ENCODE measurements at places on chromosomes 3 and 15.

DNA sequence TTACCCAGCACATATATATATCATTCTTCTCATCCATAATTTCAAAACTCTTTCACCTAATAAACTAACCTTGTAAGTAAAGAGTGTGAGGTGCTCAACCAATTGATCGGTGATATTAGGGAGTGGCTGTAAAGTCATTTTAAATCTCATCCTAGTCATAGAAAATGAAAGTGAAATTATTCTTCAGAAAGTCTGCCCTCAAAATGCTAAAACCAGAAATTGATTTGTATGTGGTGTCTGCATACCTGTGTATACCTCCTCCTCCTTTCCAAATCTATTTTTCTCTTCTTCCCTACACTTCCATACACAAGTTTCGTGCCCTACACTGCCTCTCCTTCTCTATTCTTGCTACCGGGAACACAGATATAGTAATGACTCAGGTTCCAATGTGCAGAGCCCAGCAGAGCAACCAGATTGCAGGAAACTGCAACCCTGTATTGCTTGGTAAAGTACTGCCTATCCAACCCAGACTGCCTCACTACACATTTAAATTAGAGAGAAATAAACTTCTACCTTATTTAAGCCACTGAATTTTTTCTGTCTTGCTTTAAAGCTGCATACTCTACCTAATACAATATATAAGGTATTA is 7.4 kb upstream of the TBC1D5 start:
- no peak for DNase-seq

- DNase-seq: no peak
Measured at GRCh38 chr3:150775001-150775599, 12.1 kb upstream of the SIAH2 start.

DNA sequence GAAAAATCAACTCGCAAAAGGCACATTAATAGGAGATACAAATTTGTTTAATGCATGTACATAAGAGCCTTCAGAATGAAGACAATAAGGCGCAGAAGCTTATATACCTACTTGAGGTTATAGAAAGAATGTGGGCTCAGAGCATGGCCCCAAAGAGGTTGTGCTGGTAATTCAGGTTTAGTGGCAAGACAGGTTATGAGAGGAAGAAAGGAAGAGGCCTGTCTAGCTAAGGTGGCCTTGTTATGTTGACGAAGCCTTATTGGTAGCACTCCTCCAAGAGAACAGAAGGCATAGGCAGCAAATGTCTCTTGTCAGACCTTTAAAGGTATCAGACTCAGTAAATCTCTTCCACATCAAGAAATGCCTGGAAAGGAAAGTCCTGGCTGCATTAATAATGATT is 290.8 kb downstream of the MCTP2 start:
- DNase-seq: no peak

DNA sequence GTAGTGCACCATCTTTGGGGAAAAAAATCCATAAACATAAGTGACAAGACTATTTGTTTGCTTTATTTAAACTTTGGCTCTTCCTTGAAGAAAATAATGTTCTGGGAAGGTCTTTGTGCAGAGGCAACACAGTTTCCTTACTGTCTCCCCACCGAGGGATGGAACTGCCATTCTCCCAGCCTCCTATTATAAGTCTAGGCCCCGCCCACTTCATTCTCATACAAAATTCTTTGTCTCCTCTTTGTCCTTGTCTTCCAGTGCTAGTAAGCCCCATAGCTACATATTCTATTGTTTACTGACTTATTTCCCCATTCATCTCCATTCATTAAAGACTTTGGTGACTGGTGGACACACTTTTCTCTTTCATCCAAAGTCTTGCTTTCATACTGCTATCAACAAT is 316.5 kb upstream of the ROBO2 start:
- DNase-seq: no peak

GRCh38 chr3:9411302-9411701 is 13.9 kb downstream of the SETD5 start:
- no peak for DNase-seq

DNA sequence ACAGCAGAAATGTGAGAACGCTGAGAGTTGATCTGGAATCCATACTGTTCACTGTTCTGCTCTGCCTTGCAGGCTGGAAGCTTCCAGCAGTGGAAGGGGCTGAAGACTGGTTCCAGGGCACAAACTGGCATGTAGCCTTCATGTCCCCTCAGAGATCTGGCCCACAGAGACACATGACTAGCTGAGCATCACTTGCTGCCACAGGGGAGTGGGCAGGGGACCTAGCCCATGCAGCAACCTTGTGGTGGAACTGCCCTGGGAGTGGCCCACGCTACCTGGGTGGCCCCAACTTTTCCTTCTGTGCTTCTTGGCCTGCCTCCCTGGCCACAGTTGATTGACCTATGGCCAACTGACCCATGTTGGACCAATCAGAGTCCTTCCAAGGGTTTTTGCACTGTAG is 98.1 kb downstream of the TPRA1 start:
- DNase-seq: no peak

DNA sequence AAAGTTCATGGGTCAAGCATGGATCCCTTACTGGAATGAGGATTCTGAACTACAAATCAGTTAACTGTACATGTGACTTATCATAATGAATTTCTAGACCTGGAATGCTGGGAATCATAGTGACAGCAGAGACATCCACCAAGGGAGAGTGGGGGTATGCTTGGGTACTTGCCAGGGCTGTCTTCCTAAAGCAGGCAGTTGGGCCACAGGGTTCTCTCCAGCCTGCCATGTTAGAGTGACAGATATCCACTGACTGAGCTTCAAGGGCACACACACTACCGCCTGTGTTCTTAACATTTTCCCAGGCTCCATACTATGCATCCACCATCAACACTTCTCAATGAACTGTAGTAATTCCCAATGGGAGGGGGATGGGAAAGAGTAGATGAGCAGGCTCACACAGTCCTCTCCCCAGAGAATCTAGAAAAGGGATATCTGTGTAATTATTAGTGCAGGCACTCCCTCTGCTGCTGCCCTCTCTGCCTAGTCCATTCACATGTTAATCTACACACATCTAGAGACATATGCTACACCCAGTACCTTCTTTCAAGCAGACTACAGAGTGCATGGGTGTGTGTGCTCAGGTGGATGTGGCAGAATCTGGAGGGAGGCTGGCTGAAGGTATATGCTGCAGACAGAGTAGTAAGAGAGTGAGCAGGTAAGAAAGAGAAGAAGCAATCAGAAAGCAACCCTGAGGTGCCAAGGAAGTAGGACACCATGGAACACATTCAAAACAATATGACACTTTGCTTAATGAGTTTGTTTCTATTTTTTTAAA is 3.7 kb downstream of the FSTL1 start:
- no peak for DNase-seq

GRCh38 chr3:52838561-52839267 is 3.9 kb upstream of the MUSTN1 start:
- no peak for DNase-seq

DNA sequence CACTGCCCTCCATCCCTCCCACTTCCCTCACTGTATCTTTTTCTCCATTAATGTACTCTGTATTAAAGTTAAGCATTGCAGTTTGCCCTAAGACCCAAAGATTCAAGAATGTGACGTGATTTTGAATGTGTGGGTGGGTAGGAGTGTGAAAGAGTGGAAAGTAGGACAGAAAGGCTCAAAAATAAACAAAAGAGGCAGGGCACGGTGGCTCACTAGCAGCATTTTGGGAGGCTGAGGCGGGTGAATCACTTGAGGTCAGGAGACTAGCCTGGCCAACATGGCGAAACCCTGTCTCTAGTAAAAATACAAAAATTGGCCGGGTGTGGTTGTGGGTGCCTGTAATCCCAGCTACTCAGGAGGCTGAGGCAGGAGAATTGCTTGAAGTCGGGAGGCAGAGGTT is 18.4 kb downstream of the TFRC start:
- DNase-seq: no peak

GRCh38 chr15:42140383-42141070 is 15.9 kb downstream of the PLA2G4F start:
- no peak for DNase-seq

DNA sequence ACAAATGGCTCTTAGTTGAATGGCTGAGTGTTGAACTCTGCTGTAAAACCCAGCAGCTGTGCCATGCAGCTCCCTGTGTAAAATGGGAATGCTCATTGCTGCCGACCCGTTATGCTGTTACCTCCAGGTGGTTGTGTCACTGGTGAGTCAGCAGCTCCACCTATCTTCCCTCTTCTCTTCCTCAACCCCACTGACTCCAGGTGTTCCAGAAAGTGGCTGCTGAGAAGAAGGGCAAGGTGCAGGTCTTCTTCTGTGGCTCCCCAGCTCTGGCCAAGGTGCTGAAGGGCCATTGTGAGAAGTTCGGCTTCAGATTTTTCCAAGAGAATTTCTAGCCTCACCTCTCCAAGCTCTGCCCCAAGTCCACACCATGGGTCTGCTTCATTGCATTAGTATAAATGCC is 41.9 kb downstream of the NOX5 start:
- no peak for DNase-seq

GRCh38 chr3:49415931-49416601 is 3.8 kb downstream of the TCTA start:
- DNase-seq: no peak

GRCh38 chr15:34025252-34025651 is 13.8 kb downstream of the AVEN start:
- DNase-seq: no peak

GRCh38 chr3:68667346-68667745 is 265.0 kb downstream of the TAFA4 start:
- no peak for DNase-seq

Data from NCI-H1436 (cell line).